ENCODE measurements at places on chromosomes 16 and 17. TPM values are rescaled to one million over a fixed set of nuclear protein-coding genes. Genes with fewer than 3 reads are reported as not detected.

GRCh38 chr17:63741143-63741407 lies 524 bp downstream of the STRADA start:
- no peaks in the 10 kb centered on the region for H3K27me3 ChIP-seq
- H3K27ac ChIP-seq = peak overlapping the region; percentile 90
- H3K4me3 ChIP-seq = peak overlapping the region; percentile 67
- H3K36me3 ChIP-seq = no peaks in the 10 kb centered on the region

GRCh38 chr16:58124601-58124915 lies 4.6 kb downstream of the CFAP20 start:
- peaks cover 71% of the 10 kb centered on the region for H3K4me1 ChIP-seq
- DNase-seq = no peak
- no peak overlapping the region for H3K4me3 ChIP-seq
- H3K27ac ChIP-seq = no peak overlapping the region
- H3K27me3 ChIP-seq = no peaks in the 10 kb centered on the region

- H3K27me3 ChIP-seq = no peaks in the 10 kb centered on the region
- peaks cover 39% of the 10 kb centered on the region for H3K4me1 ChIP-seq
- peak overlapping the region; percentile 99 for H3K27ac ChIP-seq
These were observed 428 bp downstream of the PHF12 start for GRCh38 chr17:28950752-28951427.

GRCh38 chr17:17822189-17822588 lies 14.6 kb downstream of the SREBF1 start:
- peaks cover 75% of the 10 kb centered on the region for H3K4me1 ChIP-seq
- peak overlapping the region; percentile 58 for H3K27ac ChIP-seq
- H3K4me3 ChIP-seq = no peak overlapping the region
- DNase-seq = peak; percentile 85
- no peaks in the 10 kb centered on the region for H3K27me3 ChIP-seq

Gene TMEM204
- 23.6 TPM for total RNA-seq

Gene KRT25
- total RNA-seq = not detected
